Stimulated activated CD4-positive, alpha-beta T cell treated with anti-CD3 and anti-CD28 coated beads, Interleukin-15, amount 100 ng/mL, for 1 hour (primary cell): ENCODE measurements at places on chromosomes 12 and 14.

DNA sequence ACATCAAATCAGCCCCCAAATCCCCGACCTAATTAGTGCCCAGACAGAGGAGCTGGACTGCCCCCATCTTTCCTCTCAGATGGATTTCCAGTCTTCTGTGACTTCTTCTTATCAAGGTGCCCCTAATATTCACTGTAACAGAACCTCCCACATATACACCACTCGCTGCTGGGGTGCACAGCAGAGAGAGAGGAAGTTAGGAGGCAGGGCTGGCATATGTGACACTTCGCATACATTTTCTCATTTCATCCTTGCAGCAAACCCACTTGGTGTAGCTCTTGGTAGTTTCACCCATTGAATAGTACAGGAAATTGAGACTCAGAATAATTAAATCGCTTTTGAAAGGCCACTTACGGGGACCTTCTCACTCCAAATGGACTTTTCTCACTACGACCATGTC is 56.5 kb upstream of the CCND2 start:
- DNase-seq: no peak

DNA sequence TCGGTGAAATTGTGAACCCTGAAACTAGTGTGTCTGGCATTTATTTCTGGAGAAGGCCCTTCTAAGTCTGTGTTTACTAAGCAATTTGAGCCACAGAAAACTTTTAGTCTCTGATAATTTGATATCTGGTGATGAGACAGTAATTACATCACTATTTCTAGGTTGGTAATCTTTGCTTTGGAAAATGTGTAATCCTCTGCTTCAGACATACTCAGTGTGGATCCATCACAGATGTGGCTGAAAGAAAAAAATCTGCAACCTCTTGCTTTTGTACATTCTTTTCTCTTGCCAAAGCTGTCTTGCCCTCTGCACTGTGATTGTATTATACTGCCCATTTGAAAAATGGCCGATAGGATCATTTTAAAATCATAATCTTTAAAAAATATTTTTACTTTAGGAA is 78.1 kb downstream of the PELI2 start:
- DNase-seq: no peak

DNA sequence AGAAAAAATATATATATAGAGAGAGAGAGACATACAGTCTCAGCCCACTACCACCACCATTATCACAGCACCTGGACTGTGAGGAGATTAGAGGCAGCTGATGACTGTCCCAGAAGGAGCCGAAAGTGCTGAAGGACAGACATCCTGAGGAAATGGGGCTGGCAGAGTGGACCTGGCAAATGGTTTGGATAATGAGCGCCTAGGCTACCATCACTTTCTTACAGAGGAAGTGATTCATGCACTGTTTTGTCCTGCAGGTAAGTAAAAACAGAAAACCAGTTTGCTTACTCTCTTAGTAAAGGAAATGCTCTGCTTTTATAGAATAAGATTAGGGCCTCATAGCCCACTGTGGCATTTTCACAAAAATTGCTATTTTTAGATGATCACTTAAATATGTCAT is 28.6 kb upstream of the DNM1L start:
- DNase-seq: no peak

- peak; percentile 18 for DNase-seq
These were observed 12.5 kb upstream of the MAP3K9 start for GRCh38 chr14:70821584-70822529.

DNA sequence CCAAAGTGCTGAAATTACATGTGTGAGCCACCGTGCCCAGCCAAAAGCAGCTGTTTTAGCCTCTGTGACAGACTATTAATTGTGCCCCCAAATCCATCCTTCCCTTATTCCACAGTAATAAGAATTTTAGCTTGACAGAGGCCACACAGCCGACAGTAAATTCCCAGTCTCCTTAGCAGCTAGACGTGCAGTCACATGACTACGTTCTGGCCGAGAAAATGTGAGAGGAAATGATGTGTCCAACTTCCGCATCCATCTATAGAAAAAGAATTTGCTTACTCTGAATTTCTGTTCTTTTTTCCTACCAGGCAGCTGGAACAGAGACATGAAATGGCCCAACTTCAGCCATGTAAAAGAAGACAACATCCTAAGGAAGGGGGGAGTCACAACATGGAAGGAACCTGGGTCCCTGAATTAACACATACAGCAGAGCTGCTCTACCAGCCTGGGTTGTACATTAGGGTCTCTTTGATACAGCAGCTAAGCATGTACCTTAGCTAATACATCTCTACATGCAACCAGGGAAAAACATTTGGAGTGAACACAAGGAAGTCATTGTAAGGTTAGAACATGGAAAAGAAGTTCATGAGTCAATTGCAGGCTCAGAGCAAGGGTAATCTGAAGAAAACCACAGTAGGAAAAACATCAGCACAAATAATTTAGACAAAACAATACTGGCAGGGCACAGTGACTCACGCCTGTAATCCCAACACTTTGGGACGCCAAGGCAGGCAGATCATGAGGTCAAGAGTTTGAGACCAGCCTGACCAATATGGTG is 35.5 kb downstream of the CIT start:
- no peak for DNase-seq

DNA sequence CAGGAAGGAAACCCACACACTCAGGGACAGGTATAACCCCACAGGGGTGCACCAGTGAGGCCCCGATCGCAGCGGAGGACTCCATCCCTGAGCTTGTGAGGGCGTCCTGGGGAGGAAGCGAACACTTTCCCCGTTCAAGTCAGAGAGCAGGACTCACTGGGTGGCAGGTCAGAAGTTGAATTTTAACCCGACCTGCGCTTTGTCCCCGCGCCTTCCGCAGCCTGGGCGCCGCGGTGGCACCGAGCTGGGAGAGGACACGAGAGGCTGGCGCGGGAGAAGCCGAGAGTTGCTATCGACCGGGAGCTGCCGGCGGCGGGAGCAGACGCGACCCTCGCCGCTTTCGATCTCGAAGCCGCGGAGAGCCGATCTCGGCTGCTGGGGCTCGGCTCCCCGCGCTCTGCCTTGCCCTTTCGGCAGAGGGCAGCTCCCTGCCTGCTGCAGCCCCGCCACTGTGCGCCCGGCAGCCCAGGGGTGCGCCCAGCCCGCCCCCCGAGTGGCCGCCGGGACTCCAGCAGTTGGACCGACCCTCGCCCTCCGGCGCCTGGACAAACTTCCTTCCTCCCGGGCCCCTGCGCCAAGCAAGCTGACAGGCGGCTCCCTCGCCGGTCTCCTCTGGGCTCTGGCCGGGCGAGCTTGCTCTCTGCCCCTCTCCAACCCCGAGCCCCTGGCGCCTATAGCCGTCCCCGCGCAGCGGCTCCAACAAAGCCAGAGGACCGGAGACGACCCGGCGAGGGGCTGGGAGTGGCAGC is 918 bp downstream of the LIN7A start:
- no peak for DNase-seq

GRCh38 chr14:100677554-100678468 is 48.9 kb upstream of the DLK1 start:
- no peak for DNase-seq

GRCh38 chr12:4261655-4262054 is 11.9 kb upstream of the CCND2 start:
- no peak for DNase-seq

DNA sequence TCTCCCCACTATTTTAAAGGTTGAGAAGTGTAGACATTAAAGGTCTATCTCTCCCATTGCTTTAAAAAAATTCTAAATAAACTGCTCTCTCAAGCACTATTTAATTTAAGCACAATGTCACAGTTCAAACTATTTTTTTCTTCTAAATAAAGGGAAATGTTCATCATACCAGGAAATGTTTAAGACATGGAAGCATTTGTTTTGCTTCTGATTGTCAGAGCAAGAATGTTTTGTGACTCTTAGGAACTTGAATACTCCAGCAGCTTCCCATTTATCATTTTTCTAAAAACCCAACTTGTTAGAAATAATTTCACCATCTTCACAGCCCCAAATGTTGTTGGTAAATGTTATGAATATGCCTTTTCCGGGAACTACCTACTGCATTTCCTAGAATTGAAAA is 121.8 kb upstream of the NTF3 start:
- no peak for DNase-seq

DNA sequence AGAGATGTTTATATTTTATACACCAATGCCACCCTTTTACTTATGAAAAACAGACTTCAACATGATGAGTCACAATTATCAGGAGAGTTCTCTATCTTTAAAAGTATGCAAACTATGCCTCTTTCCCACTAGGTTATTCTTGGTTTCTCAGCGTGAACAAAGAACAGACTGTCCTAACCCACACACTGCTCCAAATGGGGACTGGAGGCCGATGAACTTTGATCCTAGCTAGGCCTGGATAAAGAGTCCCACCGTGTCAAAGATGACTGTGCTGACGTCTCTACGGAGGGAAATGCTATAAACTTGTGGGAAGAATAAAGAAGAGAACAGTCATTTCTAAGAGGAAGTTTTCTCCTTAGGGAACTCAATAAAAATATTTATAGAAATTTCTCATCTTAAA is 160.1 kb downstream of the EPS8 start:
- DNase-seq: no peak

- no peak for DNase-seq
These were observed 118.7 kb downstream of the BEGAIN start for GRCh38 chr14:100468557-100468956.

- DNase-seq: no peak
These were observed 207.4 kb downstream of the SYNE2 start for GRCh38 chr14:64060199-64060545.
